ENCODE measurements at places on chromosomes 13 and 19. TPM values are rescaled to one million over a fixed set of nuclear protein-coding genes. Genes with fewer than 3 reads are reported as not detected.

DNA sequence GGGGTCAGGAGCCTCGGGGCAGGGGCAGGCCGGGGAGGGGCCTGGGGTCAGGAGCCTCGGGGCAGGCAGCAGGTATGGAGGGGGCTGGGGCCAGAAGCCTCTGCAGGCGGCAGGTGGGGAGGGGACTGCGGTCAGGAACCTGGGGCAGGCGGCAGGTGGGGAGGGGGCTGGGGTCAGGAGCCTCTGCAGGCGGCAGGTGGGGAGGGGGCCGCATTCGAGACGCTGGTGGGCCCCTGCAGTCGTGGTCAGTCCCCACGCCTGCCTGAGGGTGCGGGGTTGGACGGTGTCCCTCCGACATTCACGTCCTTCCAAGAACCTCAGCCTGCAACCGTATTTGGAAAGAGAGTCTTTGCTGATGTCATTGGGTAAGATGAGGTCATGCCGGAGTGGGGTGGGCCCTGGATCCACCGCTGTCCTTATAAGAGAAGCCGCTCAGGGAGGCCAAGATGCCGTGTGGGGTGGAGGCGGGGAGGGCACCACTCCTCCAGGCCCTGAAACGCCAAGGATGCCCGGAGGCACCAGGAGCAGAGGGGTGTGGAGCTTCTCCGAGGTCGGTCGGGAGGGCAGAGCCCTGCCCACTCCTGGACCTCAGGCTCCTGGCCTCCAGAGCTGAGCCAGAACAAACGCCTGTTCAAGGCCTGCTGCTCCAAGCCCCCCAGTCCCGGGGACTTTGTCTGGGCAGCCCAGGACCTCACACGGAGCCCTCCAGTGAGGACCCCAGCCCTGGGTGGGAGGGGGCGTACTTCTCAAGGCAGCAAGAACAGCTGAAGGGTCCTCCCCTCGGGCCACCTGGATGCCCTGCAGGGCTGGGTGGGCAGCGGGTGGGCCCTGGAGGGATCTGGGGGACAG, 30.1 kb downstream of the PIP5K1C start:
- no peak for DNase-seq

DNA sequence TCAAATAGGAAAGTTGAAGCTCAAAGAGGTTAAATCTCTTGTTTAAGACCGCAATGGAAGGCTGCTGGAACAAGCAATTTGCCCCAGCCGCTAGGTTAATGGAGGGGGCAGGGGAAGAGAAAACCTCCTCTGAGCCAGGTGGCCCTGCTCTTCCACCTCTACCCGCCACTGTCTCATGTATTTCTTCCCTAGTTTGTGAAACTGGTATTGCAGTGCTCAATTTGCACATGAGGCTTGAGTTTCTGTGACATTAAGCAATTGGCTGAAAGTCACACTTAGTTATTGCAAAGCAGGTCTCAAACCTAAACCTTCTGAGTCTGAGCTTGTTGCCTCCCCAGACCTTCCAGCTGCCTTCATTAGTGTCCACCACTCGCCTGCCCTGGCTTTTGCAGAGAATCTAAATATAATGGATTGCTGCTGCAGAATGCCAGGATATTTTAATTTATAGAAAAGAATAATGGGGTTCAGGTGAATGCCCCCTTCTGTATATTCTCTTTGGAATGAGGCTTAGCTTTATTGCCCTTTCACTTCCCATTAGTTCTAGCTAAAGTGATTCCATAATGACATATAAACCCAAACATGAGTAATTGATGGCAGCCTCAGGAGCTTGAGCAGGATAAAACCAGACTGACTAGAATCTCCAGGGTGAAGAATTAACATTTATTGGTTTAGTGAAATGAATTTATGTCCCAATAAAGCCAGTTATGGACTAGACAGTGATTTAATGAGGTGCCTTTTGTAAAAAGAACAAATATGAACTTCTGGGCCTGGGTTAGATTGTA, 27.0 kb upstream of the OLFM4 start:
- no peak for DNase-seq

DNA sequence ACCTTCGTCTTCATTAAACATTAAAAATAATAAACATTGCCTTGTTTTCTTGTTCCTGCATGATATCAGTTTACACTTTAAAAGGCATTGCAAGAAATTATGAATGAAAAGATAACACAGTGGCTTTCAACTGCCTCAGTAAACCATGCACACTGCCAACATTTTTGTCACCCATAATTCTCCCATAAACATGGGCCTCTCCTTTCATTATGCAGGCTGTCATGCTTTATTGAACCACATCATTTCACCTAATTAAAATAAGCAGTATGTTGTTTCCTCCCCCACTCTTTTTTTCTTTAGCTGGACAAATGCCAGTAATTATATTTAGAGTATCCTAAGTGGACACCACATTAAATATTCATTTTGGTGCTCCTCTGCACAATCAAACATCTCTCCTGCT, 1566.5 kb upstream of the SLC10A2 start:
- DNase-seq, result no peak

GRCh38 chr13:78524936-78525335, 78.4 kb downstream of the POU4F1 start:
- DNase-seq, result no peak

ERICH4 gene
- total RNA-seq, result not detected

DNA sequence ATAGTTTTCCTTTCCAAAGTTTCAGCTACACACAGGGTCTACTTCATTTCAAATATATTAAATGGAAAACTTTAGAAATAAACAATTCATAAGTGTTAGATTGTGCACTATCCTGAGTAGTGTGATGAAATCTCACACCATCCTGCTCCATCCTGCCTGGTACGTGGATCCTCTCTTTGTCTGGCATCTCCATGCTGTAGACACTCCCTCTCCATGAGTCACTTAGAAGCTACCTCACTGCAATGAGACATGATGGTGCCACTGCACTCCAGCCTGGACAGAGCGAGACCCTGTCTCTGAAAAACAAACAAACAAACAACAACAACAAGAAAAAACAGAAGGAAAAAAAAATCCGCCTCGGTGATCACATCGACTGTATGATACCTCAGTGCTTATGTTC, 191.8 kb downstream of the PCCA start:
- no peak for DNase-seq

- no peak for DNase-seq
Measured at GRCh38 chr19:20481736-20482135, 83.8 kb downstream of the ZNF737 start.

GRCh38 chr19:46521241-46521868, 25.7 kb upstream of the PNMA8B start:
- DNase-seq, result no peak

SPART gene
- 14.6 TPM for total RNA-seq

DNA sequence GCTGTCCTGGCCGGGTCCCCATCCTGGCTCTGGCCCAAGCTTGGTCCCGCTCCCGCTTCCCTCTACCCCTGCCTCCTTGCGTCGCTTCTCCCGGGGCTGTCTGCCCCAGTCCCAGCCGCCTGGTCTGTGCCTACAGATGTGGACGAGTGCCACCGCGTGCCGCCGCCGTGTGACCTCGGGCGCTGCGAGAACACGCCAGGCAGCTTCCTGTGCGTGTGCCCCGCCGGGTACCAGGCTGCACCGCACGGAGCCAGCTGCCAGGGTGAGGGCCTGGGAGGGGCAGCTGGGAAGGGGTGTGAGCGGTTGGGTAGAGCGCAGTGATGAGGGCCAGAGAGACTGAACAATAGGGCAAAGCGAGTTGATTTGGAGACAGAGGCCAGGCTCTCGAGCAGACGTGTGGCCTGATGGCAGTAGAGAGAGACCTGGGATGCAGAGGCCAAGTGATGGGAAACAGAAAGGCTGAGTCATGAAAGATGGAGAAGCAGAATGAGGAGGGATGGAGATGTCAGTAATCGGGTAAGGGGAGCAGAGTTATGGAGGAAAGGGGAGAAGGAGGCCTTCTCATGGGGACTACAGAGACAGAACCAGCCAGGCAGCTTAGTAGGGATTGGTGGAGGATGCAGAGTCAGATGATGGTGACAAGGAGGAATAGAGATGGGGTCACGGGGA, 9.4 kb downstream of the LTBP4 start:
- no peak for DNase-seq

DNA sequence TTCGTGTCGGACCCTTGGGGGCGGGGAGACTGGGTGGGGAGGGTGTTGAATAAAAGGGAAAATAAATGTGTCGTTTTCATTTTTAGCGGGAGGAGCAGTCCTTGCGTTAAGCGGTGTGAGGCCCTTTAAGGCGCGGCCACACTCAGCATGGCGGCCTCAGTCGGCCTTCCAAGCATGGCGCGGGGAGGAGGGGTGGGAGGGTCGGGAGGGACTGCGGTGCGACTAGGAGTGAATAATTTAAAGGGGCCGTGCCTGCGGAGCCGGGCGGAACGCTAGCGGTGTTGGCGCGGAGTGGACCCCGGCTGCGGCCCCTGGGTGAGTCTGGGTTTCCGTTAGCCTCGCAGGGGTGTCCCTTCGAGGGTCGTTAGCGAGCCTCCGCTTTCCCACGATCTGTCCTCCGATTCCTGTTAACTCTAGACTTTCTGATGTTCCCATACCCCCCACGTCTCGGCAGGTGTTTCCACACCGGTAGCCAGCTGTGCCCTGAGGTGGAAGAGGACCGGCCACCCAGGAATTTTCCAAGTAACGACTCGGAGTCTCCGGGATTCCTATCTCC, 1.5 kb upstream of the PNPLA6 start:
- peak; percentile 89 for DNase-seq

- no peak for DNase-seq
Measured at GRCh38 chr19:35559781-35560180, 3.7 kb downstream of the ATP4A start.

TMEM272 gene
- total RNA-seq, result 0.48 TPM

GRCh38 chr13:107025991-107026390, 458.1 kb upstream of the ARGLU1 start:
- no peak for DNase-seq

SLC15A1 gene
- total RNA-seq, result 26.9 TPM

DNA sequence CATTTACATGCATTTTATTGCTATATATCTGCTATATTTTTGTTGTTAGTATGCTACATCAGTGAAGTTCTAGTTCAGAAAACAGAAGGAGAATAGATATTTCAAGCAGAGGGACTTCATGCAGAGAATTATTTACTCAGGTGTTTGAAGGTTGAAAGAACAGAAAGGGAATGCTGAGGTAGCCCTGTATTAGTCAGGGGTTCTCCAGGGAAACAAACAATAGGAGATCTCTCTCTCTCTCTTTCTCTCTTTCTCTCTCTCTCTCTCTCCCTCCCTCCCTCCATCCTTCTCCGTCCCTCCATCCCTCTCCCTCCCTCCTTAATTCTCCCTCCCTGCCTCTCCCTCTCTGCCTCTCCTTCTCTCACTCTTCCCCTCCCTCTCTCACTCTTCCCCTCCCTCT, 114.3 kb upstream of the TDRD3 start:
- no peak for DNase-seq

DNA sequence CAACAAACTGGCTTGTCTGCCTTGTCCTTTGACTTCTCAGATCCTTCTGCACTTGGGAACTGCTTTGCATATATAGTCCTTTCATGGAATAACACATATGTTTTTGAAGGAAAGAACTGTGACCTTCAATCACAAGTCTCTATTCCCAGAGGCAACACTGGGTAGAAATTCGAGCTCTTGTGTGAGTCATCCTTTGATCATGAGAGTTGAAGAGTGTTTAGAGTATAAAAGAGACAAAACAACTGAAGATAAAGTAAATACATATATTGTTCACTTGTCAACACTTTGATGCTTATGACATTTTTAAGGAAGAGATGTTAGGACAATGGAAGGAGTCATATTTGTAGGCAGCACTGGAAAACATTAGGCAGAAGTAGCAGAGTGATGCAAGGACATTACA, 5.2 kb upstream of the OR7A5 start:
- no peak for DNase-seq

- no peak for DNase-seq
Measured at GRCh38 chr13:28316836-28317235, 178.1 kb downstream of the FLT1 start.

- DNase-seq, result no peak
Measured at GRCh38 chr13:95505265-95505664, 47.3 kb upstream of the CLDN10 start.

DNA sequence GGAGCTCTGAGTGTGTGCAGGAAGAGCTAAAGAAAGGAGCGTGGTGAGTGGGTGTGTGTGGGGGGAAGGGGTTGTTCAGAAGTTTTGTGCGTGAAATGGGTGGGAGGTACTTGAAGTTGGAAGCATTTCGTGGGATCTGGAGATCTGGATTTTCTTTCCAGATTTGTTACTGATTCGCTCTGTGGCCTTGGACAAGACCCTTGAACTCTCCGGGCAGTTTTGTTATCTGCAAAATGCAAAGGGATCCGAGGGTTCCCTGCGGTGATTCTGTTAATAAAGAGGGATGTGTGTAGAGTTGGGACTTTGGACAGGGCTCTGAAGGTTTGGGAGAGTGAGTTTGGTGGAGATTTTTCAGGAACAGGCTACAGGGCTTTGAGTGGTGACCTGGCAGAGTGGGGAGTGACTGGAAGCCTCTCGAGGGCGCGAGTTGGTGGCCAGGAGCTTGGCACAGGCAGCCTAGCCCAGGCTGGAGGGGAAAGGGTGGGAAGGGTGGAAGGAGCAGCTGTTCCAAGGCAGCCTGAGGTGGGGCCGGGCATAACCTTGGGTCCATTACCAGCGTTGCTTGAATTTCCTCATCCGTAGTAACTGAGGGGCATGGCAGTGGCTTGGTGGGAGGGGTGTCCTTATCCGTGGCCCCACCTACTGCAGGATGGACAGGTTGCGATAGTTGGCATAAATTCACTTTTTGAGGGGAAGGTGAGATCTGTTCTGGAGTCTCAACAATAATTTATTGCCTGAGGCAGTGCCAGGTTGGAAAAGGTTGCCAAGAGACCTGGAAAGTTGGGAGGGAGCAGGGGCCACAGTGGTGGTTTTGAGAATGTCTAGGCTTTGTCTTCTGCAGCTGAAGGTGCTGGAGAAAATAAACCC, 2.1 kb downstream of the ACTN4 start:
- peak; percentile 73 for DNase-seq

DNA sequence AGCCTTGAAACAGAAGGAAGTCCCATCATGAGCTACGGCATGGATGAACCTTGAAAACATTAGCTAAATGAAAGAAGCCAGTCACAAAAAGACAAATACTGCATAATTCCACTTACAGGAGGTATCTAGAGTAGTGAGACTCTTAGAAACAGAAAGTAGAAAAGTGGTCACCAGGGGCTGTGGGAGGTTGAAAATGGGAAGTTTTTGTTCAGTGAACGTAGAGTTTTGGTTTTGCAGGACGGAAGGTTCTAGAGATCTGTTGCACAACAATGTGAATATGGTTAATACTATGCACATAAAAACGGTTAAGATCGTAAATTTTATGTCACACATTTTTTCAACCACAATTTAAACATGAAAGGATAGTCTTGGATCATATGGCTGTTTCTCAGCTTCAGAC, 11.9 kb upstream of the SLC10A2 start:
- no peak for DNase-seq

SIGLEC10 gene
- total RNA-seq, result 3.2 TPM

RNF113B gene
- not detected for total RNA-seq

MIA gene
- 0.43 TPM for total RNA-seq

GPR4 gene
- 1.2 TPM for total RNA-seq

MAB21L1 gene
- not detected for total RNA-seq

- DNase-seq, result no peak
Measured at GRCh38 chr19:46471116-46471733, at the start of gene PNMA8A. PNMA8A (minus strand) TSS chr19:46471563; CDS start chr19:46471035, 528 bp downstream.

- DNase-seq, result no peak
Measured at GRCh38 chr13:87820241-87820640, 149.1 kb downstream of the SLITRK5 start.

F10 gene
- total RNA-seq, result 124 TPM
